ENCODE measurements at places on chromosomes 4 and X.

- no peak for ATAC-seq
These were observed 286.9 kb upstream of the FGF16 start for GRCh38 chrX:77160301-77160700.

- ATAC-seq: no peak
These were observed 17.1 kb downstream of the OGT start for GRCh38 chrX:71549986-71550385.

DNA sequence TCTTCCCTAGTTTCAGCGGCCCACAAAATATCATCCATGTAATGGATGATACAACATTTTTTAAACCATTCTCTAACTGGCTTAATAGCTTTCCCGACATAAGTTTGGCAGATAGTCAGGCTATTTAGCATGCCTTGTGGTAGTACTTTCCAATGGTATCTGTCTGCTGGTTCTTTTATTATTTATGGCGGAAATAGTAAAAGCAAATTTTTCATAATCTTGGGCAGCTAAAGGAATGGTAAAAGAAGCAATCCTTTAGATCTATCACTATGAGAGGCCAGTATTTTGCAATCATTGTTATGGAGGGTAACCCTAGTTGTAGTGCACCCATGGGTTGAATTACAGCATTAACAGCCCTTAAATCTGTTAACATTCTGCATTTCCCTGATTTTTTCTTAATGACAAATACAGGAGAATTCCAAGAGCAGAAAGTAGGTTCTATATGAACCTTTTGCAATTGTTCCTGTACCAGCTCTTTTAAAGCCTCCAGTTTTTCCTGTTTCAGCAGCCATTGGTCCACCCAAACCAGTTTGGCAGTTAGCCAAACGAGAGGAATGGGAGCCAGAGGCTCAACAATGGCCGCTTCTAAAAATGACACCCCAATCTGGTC lies 14.3 kb upstream of the HSD17B11 start:
- no peak for ATAC-seq

DNA sequence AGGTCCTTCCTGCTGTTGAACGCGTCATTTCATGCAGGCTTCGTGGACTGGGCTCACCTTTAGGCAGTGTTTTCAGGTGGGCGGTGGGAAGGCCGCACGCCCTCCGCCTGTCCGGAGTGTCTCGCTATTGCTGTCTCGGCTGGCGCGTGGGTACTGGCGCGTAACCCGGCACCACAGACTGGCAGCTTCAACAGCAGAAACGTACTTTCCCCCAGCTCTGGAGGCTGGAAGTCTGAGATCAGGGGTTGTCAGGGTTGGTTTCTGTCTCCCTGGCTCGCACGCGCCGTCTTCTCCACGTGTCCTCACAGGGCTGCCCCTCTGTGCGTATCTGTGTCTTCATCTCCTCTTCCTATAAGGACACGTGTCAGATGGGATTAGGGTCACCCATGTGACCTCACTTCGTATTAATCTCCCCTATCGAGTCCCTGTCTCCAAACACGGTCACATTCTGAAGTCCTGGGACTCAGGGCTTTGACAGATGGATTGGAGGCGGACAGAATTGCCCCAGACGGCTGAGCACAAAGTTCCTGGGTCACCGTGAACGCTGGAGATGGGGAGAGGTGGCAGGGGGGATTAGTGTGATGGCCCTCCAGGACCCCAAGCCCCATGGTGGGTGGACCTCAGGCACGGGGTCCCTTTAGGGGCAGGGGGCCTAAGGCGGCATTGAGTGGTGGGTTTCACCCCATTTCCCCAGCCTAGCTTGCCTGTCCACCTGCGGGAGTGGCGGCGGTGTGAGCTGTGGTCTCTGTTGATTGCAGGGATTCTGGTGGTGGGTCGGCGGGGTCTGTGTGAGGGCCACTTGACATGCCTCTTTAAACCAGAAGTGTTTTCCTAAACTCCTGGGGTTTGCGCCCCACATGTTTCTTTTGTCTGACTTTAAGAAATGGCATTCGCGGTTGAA lies 83.4 kb upstream of the LRPAP1 start:
- no peak for ATAC-seq

DNA sequence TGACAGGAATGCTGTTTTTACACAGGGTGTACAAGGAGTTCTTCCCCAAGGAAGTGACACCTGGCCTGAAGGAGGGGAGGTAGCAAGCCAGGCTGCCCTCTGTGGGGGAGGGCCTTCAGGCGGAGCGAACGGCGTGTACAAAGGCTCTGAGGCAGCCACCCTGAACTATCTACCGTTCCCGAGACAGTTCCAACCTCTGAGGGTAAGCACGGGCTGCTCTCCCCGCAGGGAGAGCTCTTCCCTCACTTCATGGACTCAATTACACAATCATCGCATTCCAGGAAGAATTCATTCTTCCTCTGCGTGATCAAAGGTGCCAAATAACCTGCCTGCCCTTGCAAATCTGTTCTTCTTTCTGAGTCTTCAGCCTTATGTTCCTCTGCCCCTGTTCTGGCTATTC lies 4.8 kb downstream of the ELK1 start:
- ATAC-seq: no peak

DNA sequence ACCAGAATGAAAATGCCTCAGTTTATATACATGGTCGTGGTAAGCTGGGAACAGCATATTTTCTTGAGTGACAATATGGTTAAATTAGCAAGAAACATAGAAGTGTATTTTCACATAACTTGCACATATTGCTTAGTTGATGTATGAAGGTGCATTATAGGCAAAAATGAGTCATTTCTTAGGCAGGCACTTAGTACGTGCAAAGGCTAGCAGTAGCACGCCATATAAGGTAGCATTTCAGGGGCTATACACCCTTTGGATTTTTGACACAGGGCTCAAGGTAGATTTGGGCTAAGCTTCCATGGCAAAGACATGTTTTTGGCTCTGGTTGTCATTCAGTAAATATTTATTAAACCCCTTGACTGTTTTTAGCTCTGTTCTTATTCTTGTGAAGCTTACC lies 33.1 kb downstream of the PCDH7 start:
- ATAC-seq: no peak

DNA sequence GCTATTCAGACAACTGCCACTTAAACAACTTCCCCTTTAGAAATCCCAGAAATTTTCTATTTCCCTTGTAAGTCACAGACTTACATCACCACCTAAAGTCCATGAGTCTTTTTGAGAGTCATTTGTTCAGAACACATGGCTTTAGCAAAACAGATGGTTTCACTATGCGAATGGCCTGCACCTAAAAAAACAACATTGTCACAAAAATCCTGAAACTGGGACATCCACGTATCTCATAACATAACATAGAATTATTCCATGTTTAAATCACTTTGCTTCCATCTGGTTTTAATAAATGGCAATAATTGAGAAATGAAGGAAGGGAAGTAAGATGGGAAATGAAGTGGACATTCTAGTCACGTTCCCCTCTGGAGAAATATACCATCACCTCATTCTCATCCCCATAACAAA lies 155.3 kb upstream of the EDNRA start:
- ATAC-seq: no peak
